ENCODE measurements at places on chromosomes 13 and 19.

DNA sequence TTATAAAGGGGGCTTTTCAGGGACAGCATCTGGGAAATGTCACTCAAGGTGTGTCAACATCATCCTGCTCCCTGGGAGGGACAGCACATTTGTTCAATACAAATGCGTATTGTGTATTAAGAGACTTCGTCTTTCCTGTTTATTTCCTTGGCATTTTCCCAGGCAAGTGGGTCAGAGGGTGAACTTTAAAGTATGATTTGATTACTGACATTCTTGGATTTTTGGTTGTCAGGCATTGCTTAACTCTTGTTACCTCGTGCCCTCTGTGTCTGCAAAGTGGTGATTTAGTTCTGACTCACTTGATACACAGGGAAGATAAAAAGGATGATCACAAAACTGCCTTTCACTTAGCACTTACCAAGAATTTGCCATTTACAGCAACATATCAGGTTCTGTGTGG, 292.7 kb downstream of the SUCLA2 start:
- DNase-seq, result no peak

GRCh38 chr19:48922548-48923490, 10.7 kb upstream of the DHDH start:
- no peak for DNase-seq

GRCh38 chr13:100596516-100596915, 7.9 kb upstream of the GGACT start:
- no peak for DNase-seq

- no peak for DNase-seq
These were observed 15.8 kb downstream of the ADPRHL1 start for GRCh38 chr13:113437408-113438010.

DNA sequence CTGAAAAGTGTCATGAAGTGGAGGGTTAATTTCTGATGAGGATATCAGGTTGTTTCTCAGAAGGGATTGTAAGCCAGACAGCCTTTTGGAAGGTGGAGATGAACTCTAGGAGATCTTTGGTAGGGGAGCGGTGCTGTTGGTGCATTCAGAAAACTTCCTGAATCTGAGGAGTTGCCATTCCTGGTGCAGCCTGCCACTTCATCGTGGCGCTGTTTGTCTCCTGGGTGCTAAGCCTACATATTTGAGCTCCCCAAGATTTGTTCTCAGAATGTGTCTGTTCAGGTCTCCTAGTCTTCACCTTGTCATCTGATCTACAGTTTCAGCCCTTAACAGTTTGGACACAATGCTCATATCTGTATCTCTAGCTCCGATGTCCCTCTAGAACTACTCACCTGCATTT, 285.6 kb downstream of the MTUS2 start:
- DNase-seq, result no peak

GRCh38 chr13:111893607-111894443, 173.1 kb upstream of the SOX1 start:
- no peak for DNase-seq

- no peak for DNase-seq
These were observed 64.6 kb downstream of the TSHZ3 start for GRCh38 chr19:31284621-31285020.

DNA sequence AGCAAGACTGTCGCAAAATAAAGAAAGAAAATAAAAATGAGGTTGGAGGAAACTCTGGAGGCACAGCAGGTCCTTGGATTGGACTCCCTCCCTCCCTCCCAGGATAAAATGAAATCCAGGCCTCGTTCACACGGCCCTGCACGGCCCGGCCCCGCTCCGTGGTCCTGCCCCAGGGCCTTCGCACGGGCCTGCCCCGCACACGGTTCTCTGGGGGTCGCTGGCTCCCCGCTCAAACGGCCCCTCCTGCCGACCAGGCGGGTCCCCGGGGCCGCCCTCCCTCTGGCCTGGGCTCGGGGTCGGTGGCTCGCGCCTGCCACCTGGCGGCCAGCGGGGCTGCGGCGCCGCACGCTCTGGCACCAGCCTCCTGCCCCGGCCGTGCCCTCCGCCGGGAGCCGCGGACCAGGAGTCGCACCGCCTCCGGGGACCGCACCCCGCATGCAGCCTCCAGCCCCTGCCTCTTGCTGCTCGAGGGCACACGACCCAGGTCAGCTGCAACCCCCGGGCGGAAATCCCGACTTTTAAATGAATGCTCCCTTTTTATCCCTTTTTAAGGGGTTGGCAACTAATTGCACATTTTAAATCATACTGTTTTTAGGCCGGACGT, 1.5 kb upstream of the WDR18 start:
- DNase-seq, result peak; percentile 97

DNA sequence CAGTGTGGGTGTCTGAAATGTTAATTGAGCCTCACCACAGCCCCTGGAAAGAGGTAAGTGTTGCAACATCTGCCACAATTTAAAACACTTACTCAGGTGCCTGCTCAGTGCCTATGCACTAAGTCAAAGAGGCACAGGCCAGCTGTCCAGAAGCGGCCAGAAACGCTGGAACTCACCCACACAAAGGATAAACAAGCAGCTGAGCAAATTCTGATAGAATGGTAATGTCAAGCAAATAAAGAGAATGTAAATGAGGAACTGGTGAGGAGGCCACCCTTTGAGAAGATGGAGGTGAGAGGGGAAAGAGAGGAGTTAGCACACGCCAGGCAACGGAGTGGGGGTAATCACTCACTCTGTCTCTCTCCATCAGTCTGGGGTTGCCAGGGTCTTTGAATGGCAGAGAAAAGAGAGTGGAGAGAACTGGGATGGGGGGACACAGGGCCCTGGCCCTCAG, 67.7 kb upstream of the SERP2 start:
- no peak for DNase-seq

GRCh38 chr19:41457241-41457640, 14.3 kb downstream of the ERICH4 start:
- DNase-seq, result no peak

GRCh38 chr19:51256155-51256625, 5.3 kb downstream of the SIGLECL1 start:
- no peak for DNase-seq

DNA sequence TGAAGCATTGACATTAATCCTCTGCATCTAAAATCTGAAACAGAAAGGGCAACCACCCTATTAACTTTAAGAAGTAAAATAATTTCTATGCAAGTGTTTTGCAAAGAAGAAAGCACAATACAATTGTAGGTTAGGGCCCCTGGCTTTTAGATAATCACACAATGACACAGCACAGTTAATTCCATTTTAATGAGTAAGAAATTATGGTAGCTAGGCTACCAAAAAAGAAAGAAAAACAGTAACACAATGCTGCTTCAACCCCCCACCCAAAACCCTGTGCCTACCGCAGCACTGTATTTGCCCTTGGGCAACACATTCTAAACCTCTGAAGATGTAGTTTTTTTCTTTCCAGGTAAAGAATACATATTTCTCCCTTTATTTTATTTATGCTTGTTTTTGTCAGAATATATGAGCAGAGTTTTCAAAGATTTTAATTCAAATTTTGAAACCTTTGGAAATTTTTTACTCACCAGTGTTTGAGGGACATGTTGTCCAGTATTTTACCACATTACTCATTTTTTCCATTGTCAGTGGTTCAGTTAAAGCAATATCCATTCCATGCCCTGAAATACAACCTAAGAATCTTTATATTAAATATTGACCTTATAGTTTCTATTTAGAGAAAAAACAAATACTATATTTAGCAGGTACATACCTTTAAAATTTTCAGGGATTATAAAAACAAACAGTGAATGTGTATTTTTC, 21.1 kb downstream of the SOHLH2 start:
- DNase-seq, result no peak

GRCh38 chr19:15671891-15672579, 852 bp upstream of the CYP4F12 start:
- no peak for DNase-seq

DNA sequence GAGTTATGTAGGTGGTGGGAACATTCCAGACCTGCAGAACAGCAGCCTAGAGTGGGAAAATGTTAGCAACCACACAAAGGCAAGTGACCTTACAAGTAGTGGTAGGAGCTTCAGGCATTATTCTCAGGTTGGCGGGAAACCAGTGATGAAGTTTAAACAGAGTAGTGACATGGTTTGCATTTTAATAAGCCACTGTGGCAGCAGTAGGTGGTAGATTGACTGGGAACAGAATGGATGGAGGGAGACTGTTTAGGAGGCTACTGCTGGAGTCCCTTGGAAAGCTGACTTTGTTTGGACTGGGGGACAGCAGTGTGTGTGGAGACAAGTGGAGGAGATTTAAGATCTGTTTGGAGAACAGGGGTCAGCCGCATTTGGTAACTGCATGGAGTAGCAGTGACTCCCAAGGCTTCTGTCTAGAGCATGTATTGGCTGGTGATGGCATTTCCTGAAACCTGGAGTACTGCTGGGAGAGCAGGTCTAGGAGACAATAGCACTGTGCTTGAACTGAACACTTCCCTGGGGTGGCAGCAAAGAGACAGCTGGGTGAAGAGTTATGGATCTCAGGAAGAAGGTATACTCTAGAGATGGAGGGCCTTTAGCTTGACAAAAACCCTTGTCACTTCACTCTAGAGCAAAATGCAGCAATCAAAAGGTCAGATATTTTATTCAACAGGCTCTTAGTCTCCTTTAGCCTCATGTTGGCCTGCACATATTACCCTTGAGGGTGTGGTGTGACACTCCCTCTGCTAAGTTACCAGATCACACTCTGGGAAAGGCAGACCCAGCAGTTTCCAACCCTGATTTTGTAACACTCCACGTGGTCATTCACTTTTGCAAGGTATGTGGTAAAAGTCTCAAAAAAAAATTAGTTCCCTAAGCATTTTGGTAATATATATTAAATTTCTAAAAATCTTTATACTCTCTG, 70.3 kb downstream of the DHRS12 start:
- no peak for DNase-seq

DNA sequence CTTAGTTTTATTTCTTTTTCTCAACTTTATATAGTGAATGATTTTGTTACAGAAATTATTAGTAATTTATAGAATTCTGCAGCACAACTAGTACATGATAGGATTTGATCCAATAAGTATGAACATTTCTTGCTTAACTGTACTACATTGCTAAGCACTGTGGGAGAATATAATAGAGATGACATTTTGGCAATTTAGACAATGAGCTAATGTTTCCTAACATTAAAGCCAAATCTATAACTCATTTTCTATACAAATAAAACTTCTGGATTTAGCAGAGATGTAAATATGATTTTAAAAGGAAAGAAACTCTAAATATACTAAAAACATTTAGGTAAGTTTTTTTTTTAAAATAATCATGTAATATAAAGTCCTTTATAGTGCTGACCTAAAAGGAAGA, 87.3 kb downstream of the FNDC3A start:
- no peak for DNase-seq

DNA sequence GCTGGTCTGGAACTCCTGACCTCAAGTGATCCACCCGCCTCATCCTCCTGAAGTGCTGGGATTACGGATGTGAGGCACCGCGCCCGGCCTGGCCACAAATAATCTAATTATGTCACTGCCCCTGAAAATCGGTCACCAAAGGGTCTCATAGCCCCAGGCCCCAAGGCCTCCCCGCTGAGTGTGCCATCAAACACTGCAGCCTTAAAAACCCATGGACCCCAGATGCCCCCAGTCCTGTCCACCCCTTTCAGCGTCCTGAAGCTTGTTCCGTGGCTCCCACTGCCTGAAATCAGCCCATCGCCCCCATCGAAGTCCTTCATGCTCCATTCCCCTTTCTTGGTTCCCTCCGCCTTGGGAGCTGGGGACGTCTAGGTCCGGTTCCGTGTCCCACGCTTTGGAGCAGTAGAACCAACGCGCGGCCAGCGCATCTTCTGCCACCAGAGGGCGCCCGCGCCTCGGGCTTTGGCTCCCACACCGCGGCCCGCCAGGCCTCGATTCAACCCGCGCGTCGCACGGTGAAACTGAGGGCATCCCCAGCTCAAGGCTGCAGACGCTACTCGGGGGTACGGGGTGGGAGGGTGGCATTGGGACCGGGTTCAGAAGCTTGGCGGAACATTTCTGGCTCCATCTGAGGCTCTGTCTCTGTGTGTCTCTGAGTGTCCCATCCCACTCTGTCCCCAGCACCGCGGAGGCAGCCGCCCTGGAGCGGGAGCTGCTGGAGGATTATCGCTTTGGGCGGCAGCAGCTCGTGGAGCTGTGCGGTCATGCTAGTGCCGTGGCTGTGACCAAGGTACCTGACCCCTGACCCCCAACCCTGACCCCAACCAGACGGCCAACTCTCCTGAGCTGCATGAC, 3.5 kb downstream of the YJEFN3 start:
- peak; percentile 87 for DNase-seq

- DNase-seq, result no peak
These were observed 45.7 kb upstream of the TDRD3 start for GRCh38 chr13:60351326-60351725.

GRCh38 chr13:112960706-112961105, 8.3 kb upstream of the MCF2L start:
- no peak for DNase-seq

DNA sequence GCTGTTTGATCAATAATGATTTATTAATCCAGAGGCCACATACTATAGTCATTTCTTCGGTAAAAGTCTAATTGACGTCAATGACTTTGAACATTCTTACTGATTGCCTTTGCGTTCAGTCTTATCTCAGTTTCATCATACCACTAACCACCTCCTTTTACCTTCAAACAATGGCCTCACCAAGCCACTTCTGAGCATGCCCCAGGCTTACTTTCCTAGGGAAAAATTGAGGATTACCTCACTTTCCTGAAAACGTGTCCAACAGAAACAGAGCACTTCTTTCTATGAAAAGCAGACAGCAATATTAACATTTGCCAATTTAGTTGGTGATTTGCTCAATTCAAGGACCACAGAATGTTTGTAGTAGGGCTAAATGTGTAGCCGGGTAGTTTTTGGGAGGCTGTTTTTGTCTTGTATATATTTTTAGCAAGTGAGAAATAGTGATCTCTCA, 157.6 kb downstream of the KLF5 start:
- DNase-seq, result no peak

GRCh38 chr13:101181076-101181685, 235.1 kb downstream of the NALCN start:
- DNase-seq, result no peak

DNA sequence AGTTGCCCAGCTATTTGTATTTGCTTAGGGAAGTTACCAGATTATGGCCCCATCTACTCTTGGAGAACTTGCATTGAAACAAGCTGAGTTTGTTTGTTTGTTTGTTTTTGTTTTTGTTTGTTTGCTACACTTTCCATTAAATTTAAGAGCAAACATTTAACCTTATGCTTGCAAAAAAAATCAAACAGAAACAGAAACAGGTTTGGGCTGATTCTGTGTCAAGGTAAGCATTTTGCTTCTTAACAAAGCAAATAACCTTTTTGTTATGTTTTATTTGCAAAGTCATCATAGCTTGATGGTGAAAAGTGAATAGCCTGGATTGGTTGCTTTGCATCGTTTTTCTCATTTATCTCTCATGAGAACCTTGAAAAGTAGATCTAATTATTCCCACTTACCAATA, 531.8 kb downstream of the EFNB2 start:
- DNase-seq, result no peak

GRCh38 chr19:35272122-35272719, 3.5 kb downstream of the USF2 start:
- no peak for DNase-seq

- no peak for DNase-seq
These were observed 225.2 kb upstream of the TMTC4 start for GRCh38 chr13:100899720-100900316.

- no peak for DNase-seq
These were observed 189.3 kb upstream of the GPR12 start for GRCh38 chr13:26949701-26950502.

All from GM12891 (cell line).